ENCODE measurements at places on chromosomes 6 and 20.

- DNase-seq, result no peak
Measured at GRCh38 chr6:32271429-32271828, 47.6 kb upstream of the NOTCH4 start.

DNA sequence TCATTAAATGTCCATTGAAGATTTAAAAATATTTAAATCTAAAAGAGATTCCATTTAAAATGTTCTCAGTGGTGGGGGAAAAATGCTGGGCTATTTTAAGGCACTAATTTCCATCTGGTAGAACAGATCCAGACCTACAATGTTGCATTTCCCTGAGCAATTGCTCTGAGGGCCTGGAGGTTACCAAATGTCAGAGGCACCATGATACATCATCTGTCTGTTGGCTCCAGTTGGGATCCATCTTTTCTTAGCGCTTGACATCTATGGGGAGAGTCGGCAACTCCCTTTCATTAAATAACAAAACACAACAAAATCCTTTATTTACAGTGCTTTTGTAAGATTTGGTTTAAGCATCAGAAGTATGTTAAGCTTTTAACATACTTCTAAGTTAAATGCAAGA lies 224.5 kb downstream of the FOXC1 start:
- no peak for DNase-seq

DNA sequence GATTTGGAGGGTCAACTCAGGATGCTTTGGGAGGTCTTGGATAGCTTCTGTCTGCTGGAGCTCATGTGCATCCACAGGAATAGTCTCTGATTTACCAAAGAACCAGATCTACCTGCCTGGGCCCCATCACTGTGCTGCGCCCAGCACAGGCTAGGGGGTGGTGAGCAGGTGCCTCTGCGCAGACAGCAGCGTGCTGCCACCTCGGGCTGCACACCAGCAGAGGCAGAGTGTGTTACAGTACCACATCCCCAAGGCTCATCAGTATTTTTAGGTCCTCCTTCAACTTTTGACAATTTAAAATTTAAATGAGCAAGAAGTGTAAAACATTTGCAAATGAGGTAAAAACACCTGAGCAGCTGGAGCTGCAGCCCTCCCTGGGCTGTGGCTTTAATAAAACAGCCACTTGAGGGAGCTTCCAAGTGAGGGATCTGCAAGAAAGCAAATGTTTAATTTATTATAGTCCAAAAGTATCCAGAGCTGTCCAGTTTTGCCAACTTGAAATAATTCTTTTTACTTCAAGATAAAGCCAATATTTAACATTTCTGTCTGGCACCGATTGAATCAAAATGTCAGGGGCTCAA lies 324.9 kb downstream of the ZFAND3 start:
- DNase-seq, result no peak

DNA sequence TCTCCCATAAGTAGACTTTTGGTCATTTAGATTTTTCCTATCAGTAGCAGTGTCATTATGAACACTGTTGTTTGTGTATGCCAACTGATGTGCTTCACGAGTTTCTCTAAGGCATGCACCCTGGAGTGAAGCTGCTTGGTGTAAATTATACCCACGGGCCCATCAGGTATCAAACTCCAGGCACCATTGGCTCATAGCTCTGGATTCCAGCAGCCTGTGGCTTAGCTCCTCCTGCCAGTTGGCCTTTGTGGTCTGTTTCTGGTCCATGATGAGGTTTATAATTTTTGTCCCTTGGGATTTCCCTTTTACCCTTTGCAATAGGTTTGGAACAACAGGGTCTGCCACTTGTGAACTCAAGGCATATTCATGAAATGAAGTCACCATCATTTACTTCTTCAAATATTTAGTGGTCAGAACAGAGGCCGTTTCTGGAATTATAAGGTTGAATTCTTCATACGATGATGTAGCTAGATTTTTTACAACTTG lies 350.5 kb downstream of the PRL start:
- DNase-seq, result no peak

DNA sequence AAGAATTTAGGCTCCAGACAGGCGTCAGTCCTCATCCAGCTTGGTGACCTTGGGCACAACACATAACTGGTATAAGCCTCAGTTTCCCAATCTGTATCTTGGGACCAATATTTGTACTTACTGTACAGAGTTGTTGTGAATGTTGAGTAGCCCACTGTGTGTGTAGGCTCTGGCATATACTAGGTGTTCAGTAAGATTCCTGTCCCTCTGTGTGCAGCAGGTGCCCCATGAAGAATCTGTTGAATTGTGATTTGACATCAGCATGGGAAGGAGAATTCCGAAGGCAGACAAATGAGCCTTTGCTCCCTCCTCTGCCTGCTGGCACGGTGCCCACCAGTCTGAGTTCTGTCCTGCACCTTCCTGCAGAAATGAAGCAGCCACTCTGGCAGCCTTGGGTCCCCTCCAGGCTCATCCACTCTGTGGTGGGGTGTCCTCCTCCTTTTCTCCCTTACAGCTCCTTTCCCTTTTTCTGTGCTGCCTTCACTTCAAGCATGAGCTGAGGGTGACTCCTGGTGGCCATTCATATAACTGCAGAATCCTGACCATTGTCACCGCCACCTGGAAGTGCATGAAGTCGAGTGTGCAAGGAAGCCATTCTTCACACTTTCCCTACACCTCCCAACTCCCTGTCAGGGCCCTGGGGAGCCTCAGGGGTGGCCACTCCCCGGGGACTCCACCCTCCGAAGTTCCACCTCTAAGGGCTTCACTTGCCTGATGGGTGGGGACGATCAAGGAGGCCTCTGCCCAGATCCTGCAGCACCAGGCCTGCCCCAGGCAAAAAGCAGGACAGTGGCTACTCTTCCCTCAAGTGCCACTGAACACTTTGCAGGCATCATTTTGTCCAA lies 48.2 kb downstream of the MRPL14 start:
- peak; percentile 78 for DNase-seq

DNA sequence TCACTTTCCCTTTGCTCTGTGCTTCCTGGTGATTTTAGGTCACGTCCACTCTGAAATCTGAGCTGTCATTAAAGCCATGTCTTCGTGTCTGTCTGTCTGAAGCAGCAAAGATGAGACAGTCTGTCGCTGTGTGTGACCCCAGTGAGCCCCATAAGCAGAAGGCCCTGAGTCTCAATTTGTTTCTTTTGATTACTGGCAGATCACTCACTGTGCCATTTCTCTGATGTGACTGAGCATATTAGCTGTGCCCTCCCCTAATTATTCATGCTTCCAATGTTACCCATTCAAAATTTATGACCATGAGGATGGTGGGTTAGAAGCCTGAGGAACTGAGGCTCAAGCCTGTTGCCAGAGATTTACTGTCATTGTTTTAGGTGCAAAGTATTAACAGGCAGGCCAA lies 117.6 kb downstream of the PLCB1 start:
- no peak for DNase-seq

DNA sequence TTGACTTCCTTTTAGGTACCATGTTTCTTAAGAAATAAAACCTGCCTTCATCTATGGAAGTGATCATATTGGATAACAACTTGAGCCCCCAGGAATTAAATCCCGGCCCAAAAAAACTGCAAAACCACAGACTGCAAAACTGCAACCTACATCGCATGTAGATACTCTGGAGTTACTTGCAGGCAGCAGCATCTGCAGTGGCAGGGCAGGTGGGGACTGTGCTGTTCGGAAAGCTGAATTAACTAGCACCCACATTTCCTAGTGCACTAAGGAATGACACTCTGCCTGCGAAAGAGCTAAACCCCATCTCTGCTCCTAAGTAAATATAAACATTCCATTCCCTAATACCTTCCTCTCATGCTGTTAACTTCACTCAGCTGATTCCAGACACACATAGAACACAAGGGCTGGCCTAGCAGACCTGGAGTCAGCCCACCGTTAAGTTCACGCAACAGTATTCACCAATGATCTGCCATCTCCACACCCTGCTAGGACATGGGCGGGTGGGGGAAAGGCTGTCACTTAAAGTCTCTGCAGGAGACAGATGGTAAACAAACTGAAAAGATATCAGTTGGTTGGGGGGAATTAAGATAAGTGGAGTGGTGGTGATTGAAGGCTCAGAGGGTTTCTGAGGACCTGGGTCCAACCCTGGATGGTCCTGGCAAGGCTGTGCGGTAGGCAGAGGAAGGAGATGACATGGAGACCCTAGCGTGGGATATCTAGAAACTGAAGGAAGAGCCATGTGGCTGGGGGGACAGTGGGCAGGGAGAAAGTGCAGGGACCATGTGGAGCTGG lies 128.4 kb downstream of the SYCP2 start:
- DNase-seq, result no peak

DNA sequence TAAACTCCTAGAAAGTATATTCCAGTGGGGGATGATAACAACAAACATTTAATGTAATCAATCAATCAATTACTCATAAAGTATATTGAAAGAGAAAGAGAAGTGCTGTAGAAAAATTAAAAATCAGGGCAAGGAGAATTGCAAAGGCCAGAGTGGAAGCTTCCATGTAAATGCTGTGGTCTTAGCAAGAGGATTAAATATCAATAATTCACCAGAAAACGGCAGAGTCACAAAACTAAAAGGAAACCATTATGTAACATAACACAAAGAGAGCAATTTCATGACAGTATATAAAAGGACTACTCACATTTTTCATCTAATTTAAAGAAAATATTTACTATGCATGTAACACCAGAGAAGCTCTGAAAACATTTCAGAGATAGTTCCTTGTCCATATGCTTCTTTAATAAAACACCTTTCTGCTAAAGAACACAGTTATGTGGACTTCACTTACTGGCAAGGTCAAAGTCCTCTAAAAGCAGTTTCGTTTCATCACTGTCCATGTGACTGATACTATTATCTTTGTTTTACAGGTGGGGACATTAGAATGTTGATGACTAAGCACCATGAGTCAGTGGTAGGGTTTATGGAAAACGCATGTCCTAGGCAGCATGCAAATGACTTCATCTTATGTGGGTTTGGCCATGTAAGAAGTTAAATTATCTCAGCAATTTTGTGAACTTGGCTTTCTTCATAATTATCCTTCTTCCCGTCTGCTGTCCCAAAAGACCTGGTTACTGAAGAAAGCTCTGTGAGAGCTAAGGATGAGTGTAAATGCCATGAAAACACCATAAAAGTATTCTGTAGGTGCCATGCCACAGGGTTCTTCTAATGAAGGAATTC lies 185.8 kb upstream of the TENT5A start:
- DNase-seq, result no peak

- no peak for DNase-seq
Measured at GRCh38 chr20:32113591-32114260, 4.2 kb downstream of the TM9SF4 start.

DNA sequence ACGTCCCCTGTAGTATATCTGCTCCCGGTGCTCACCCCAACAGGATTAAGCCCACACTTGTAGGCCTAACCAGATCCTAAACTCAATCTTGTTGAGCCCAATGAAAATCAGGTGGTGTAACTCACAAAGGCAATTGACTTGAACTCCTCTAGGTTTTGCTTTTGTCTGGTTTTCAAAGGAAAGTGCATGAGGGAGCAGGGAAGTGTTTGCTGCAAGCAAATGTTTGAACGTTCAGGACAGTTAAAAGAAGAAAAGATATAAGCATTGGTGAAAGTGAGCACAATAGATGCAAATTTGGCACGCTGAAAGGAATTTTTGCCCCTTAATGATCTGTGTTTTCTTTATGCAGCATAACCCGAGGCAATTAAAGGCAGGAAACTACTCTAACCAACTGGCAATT lies 212.6 kb downstream of the PLCB1 start:
- DNase-seq, result no peak

- DNase-seq, result no peak
Measured at GRCh38 chr6:169370666-169371343, 117.2 kb upstream of the THBS2 start.

- peak; percentile 62 for DNase-seq
Measured at GRCh38 chr6:25370178-25371036, 91.2 kb downstream of the CARMIL1 start.

Data from activated CD4-positive, alpha-beta T cell treated with anti-CD3 and anti-CD28 coated beads, Interleukin-2, Interleukin-4, amounts not matched to agents 100 ng/mL and 50 ng/mL, durations not matched to agents 16 hours and 8 hours (primary cell).